ENCODE measurements at places on chromosomes 12 and 14.

- peak; percentile 48 for DNase-seq
These were observed 18.0 kb upstream of the BEGAIN start for GRCh38 chr14:100605230-100605629.

GRCh38 chr12:131723532-131723931 is 12.6 kb downstream of the SFSWAP start:
- no peak for DNase-seq

DNA sequence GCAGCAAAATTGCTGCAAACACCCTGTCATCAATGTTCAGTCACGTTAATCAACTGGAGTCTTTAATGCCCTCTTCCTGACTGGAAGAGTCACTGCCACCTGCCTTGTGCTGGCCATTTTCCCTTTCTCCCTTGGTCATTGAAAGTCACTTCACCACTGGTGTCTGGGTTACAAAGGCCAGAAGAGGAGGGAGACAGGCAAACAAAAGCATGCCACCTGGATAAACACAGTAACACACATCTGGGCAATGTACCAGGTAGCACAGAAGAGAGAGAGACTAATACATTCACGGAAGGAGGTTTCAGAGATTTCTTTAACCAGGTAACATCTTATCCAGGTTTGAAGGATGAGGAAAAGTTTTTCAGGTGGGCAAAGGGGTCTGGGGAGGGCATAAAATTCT is 32.7 kb downstream of the GPHB5 start:
- DNase-seq, result no peak

GRCh38 chr14:66066981-66067776 is 419.0 kb upstream of the CCDC196 start:
- no peak for DNase-seq

DNA sequence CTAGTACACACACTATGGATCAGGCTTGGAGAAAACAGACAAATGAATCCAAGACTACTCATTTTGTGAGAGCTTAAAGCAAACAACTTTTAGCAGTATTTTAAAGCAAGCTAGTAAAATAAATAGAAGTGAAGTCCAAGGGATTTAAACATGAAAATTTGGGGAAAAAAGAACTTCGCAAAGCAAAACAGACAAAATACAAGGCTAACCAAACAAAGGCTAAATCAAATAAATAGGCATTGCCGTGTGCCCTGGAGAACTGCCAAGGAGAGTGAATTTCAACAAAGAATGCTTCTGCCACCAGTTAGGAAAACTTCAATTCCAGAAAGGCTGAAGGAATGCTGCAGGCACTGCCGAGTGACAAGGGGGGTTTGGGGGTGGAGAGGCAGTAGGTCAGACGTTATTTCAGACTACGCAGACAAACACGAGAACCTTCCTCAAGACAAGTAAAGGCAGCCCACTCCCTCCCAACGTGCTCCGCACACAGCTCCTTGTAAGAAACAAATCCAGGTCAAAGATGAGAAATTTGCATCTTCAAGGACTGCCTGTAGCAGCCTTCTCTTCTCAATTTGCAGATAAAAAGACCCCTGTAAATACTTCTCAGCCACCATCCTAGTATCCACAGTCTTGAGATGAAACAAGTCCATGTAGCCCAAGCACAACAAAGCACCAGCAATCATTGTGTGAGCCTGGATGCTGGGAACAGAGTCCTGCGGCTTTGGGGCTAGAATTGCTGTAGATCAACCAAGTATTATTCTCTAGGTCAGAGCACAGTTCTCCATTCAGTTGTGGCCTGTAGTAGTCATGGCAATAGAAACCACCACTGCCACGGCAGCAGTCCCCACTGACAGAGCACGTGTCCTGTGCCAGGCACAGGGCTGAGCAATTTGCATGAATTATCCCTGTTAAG is 43.3 kb downstream of the EFCAB11 start:
- DNase-seq, result no peak

GRCh38 chr12:18752947-18753346 is 15.0 kb downstream of the CAPZA3 start:
- DNase-seq, result no peak

- no peak for DNase-seq
These were observed 8.7 kb upstream of the FGD4 start for GRCh38 chr12:32390572-32391219.

- no peak for DNase-seq
These were observed 34.7 kb downstream of the TBX5 start for GRCh38 chr12:114371250-114371649.

DNA sequence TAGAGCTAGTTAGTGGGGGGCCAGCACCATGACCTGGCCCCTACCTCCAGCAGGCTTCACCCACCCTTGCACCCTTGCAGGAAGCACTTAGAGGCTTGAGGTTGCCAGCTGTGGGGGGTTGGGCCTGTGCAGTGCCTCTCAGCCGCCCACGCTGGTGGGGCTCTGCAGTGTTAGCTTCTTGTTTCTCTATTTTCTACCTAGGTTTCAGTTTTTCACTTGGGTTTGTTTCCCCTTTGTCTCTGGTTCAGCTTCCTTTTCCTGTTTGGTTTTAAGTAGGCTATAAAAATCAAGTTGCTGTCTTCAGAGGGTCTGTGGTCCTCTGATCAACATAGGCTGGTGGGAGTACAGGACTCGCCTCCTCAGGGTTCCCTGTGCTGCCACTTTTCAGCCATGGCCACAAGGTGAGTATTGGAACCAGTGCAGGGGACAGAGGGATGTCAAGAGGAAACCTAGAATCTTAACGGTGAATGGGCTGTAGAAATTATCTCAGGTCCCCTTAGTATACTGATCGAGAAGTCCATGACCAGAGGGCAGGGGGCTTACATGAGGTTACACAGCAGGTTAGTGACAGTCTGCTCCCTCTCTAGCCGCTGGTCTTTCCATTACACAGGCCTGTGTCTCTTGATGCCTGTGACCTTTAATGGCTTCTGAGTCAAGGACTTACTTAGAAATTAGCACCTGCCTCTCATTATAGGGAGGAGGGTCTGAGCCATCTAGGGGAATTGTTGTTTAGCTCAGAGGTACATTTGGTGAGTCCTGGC is at the start of gene EVL:
EVL (plus strand) TSS at position 312 of the 761 bp plus-strand sequence; CDS start at position 391, 79 bp downstream.
- no peak for DNase-seq

All from sigmoid colon (tissue), 7 donors.